Heart right ventricle (tissue), 16 donors: ENCODE measurements at places on chromosomes 5 and 9.

- DNase-seq = no peak
Measured at GRCh38 chr5:143679777-143680176, 132.2 kb upstream of the HMHB1 start.

DNA sequence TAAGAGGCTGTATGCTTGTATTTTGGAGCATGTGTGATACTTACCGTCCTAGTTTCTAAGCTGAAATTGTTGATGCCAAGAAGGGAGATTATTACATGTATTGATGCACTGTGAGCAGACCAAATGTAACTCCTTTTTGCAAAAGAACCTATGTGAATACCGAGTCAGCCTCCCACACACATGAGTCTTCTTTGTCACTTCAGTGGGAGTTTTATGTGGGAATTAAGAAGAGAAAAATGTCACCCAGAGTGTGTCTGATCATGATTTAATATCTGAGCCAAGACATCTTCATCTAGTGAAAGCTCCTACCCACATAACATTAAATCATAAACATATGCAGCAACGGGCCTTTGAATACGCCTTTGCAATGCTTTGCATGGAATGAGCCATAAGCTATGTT is 380.3 kb upstream of the ACTBL2 start:
- no peak for DNase-seq

DNA sequence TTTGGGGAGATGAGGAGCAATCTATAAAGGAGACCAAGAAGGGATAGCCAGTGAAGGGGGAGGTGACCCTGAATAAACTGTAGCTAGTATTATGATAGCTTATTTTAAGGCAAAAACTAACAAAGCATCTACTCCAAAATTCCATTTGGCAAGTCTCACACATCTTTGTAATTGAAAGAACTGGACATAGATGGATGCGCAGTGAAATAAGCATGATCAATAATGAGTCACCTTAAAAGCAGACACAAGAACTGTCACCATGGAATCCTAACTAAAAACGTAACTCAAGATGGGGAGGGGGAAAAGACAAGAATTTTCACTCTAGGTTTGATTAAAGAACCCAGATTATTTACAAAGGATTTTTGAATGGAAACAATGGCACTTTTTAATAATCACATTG is 164.5 kb downstream of the MED27 start:
- no peak for DNase-seq

GRCh38 chr5:91150234-91150633 is 232.9 kb downstream of the ARRDC3 start:
- DNase-seq = no peak

- no peak for DNase-seq
Measured at GRCh38 chr9:34524349-34524748, 1.6 kb upstream of the ENHO start.

GRCh38 chr9:86994231-86994630 is 46.9 kb upstream of the GAS1 start:
- no peak for DNase-seq

DNA sequence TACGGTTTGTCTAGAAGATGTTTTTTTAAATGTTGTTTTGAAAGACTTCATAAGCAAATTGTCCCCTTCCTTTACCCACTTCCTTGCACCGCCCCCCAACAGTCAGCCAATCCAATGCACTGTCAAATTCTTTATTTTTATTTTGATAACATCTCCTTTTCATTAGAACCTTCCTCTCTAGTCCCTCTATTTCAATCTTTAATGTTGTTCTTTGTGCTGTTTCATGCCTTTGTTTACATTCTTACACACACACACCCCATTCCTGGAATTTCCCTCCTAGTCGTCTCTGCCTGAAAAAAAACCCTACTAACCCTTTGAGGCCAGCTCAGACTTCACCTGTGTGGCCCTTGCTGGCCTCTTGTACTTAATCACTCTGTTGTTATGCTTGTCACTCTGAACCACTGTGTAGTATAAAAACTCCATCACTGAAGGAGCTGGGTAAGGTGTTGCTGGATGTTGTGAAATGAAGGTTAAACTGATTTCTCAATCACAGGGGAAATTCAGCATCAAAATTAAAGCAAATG is 133.4 kb downstream of the UGCG start:
- no peak for DNase-seq

GRCh38 chr5:10567781-10568321 is 4.0 kb downstream of the ANKRD33B start:
- no peak for DNase-seq

GRCh38 chr9:112844771-112845542 is 45.7 kb downstream of the SLC46A2 start:
- peak; percentile 79 for DNase-seq

- no peak for DNase-seq
Measured at GRCh38 chr5:63613442-63613841, 348.8 kb downstream of the HTR1A start.
